ENCODE measurements at places on chromosomes 12 and 14. TPM values are rescaled to one million over a fixed set of nuclear protein-coding genes. Genes with fewer than 3 reads are reported as not detected.

The CCDC197 gene
- total RNA-seq = not detected

The OAS1 gene
- total RNA-seq = 48.3 TPM

The TMTC1 gene
- not detected for total RNA-seq

The WNT1 gene
- total RNA-seq = not detected

The LTB4R gene
- 8.8 TPM for total RNA-seq

The POTEM gene
- 0.17 TPM for total RNA-seq

The PPP2R5E gene
- 40.6 TPM for total RNA-seq

The ATF7IP gene
- 201 TPM for total RNA-seq

The SOX5 gene
- total RNA-seq = 17.2 TPM

The SLC5A8 gene
- total RNA-seq = not detected

The ABCB9 gene
- 2.5 TPM for total RNA-seq

DNA sequence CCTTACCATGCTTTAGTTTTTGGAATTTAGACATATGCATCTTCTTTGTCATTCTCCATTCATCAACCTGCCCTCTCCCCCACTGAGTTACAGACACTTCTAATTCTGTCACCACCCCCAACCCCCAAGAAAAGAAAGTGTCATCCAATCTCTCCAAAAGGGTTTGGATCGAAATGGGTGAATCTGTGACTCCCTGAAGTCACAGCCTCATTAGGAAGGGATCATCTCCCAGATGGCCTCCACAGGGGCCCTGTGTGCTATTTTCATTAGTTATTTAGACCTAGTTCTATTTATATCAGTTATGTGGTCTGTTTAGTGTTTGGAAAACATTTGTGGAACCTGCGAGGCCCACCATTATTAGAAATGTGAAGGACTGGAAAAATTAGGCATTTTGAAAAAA lies 191.0 kb upstream of the ATP2B1 start:
- no peak for DNase-seq

DNA sequence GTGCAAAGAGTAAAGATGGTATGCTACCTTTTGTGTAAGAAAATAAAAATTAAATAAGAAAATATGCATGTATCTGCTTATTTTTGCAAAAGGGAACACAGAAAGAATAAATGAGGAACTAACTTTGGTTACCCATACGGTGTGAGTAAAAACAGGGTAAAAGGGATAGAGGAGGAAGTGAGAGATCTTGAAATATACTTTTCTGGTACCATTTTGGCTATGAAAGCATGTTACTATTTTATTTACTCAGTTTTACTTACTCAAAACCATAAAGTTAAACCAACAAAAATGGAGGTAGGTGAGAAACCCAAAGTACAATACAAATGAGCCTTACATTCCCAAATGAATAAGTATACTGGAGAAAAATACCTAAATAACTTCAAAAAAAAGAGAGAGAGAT lies 122.0 kb upstream of the EGLN3 start:
- DNase-seq = no peak

GRCh38 chr12:1591034-1591433 lies 3.3 kb downstream of the FBXL14 start:
- no peak for DNase-seq

- no peak for DNase-seq
Measured at GRCh38 chr12:9169979-9170634, 38.1 kb downstream of the PZP start.

- DNase-seq = peak; percentile 48
Measured at GRCh38 chr14:100271247-100271939, 32.4 kb downstream of the YY1 start.

DNA sequence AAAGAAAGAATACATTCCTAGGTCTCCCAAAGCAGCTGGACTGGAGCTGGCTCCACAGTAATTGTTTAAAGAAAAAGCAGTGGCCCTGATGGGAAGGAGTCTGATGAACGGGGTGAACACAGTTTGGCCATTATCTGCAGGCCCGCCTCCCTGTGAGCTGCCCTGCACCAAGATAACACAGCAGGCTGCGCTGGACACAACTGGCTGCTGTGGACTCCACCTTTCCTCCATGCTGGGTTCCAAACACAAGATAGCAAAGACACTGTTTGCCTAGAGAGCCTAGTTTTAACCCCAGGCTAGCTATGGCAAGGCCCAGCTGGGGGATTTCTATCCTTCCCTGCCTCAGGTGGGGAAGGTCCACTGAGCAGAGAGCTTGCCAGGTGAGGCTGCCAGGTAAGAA lies 34.6 kb downstream of the ZFP36L1 start:
- DNase-seq = no peak

- peak; percentile 76 for DNase-seq
Measured at GRCh38 chr12:15584366-15585041, 204.7 kb downstream of the EPS8 start.

DNA sequence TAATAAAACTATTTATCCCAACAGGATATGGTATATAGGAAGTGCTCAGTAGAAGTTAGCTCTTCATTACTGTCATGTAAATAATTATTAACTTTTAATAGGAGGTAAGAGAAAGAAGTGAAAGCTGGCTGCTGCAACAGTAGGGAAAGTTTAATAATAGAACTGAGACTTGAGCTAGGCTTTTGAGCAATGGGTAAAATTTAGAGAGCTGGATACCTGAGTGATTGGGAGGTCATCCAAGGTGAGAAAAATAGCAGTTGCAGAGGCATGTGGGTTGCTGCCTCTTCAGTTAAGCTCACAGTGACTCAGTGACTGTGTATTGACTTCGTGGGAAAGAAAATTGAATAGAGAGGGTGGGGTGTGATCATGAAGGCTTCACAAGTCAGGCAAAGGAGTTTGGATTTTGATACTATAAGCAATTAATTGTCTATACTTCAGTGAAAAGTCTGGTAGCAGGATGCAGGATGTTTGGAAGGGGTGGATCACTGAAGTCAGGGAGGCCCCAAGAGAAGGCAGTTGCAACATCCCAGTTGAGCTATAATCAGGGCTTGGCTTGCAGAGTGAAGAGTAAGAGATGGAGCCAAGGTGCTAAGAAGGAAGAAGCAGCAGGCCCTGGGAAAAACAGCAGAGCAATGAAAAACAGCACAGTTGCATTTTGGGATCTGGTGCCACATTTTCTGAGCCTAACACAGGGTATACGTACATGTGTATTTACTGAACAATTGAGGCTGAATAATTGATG lies 172.0 kb upstream of the FRMD6 start:
- no peak for DNase-seq

GRCh38 chr14:66434464-66434863 lies 51.7 kb upstream of the CCDC196 start:
- DNase-seq = no peak

DNA sequence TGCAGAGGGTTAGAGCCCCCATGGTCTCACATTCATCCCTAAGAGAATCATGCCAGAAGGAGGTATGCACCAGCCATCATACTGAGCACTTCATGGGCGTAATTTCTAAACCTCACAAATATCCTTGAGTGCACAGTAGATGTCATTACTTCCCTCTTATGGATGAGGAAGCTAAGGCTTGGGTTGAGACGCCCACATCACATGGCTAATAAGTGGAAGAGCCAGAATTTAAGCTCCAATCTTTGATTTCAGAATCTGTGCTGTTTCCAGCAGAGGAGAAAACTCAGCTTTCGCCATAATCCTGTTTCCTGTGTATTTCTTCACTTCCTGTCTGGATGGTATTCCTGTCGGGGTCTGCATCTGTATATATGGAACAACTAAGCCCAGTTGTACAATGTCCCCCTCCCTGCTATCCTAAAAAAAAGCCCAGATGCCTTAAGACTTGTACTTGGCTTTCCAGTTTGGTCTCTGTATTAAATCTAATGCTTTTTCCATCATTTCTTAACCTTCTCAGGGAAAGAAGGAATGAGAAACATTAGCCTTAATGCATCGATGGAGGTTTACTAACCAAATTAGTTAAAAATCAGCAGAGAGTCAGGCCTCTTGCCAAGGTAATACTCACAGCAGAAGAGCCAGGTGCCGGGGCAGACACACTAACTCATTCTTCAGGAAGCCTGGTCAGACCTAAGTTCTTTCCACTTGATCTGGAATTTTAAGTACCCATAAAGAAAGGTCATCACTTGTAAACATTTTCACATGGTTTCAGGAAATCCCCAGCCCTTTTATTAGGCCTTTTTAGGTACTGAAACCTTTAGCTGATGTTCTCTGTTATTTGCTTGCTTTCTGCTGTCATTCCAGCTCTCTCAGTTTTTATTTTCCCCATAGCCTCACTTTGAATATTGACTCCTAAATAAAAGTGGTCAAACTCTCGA lies 5.3 kb downstream of the ISCU start:
- peak; percentile 57 for DNase-seq

DNA sequence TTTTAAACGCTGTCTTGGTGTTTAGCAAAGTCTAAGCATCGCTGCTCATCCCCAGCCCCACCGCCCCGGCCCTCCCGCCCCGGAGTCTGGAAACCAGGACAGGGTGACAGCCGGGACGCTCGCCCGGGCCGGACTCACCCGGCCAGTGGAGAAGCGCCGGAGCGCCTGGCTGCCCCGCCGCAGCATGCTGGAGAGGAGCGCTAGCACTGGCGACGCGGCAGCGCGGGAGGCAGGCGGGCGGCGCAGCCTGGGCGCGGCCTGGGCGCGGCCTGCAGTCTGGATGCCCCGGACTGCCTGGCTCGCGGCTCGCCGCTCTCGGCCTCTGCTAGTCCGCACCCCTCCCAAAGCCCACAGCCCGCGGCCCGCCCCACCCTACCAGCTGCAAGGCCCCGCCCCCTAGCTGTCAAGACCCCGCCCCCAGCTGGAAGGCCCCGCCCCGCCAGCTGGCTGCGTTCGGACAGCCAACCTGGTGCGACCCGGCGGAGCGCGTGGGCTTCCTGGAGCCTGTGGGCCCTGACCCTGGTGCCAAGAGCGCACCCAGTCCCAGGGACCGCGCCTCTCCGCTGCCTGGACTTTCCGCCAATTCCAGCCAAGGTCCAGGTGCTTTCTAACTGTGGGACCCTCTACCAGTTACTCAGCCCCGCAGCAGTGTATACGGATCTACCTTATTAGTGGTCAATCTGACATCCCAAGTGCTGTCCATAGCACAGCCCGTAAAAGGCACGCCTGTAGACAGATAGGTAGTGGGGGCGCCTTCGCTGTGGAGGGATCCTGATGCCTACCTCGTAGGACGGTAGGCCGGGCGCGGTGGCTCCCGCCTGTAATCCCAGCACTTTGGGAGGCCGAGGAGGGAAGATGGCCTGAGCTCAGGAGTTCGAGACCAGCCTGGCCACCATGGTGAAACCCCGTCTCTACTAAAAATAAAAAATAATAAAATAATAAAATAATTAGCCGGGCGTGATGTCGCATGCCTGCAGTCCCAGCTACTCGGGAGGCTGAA lies at the start of gene ALDH1L2:
Gene ALDH1L2 (minus strand): TSS at position 208 of the 1,000 bp plus-strand sequence. CDS start 22 bp downstream, at position 186.
- peak; percentile 64 for DNase-seq

GRCh38 chr12:32819424-32819823 lies 63.7 kb upstream of the YARS2 start:
- no peak for DNase-seq

- no peak for DNase-seq
Measured at GRCh38 chr14:69044965-69045555, 66.0 kb upstream of the ACTN1 start.

DNA sequence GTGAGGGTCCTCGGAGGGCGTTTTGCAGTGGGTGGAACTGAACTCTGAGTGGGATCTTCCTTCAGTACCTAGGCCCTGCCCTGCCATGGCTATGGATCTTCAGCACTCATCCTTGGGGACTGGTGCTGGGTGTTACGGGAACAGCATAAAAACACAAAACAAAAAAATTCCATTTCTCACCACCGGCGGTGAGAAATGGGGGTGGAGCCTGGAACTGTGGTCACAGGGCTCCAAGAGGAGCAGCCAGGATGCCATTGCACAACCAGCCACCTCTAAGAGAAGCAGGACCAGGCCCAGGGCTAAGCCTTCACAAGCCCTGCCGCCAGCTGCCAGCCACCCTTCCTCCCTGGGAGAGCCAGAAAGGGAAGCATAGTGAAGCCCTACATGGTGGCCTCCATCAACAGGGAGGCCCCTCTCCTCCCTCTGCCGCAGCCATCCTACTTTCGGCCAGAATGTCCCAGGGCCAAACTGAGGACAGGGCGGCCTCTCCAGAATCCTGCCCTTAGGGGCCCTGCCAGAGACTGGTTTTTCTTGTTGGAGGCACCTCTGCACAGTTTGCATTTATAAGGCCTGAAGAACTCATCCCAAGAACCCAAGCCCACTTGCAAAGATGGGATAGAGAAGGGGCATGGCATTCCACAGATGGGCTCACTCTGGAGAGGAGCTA lies 76.5 kb downstream of the VCPKMT start:
- no peak for DNase-seq

DNA sequence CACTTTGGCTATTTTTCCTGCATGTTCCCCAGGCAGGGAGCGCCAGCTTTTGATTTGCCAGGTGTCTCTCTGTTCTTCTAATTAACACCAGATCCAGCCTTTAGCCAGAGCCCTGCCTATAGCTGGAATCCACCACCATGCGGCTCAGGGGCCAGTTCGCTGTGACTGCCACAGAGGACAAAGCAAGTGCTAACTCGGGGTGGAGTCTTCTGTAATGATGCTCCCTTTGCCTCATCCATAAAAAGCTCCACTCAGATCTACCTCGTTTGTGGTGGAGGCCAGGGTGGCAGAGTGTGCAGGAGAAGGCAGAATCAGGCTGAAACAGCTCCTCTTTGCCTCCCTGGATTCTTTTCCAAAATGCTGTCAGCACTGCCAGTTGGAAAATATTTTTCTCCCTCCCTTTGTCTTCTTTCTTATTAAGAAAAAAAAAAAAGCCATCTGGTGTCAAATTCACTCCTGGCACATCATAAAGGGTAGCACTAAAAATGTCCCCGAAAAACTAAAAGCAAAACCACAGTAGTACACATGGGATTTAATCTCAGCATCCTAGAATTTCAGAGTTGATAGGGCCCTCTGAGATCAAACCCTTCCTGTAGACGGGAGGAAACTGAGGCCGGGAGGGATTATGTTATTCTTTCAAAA lies 18.0 kb upstream of the CTDSP2 start:
- DNase-seq = no peak

- no peak for DNase-seq
Measured at GRCh38 chr14:58488550-58488949, 61.0 kb downstream of the KIAA0586 start.

DNA sequence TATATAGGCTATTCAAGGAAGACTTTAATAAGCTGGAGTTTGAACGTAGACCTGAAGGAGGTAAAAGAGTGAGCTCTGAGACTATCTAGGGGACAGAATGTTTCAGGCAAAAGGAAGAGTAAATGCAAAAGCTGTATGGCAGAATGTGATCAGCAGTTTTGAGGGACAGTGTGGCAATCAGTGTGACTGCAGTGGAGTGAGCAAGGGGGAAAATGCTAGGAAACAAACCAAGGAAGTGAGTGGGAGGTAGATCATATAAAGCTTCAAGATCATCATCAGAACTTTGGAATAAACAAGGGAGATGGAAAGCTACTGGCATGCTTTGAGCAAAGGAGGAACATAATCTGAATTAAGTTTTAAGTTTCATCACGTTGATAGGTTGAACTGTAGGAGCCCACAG lies 67.5 kb upstream of the BTG1 start:
- no peak for DNase-seq

DNA sequence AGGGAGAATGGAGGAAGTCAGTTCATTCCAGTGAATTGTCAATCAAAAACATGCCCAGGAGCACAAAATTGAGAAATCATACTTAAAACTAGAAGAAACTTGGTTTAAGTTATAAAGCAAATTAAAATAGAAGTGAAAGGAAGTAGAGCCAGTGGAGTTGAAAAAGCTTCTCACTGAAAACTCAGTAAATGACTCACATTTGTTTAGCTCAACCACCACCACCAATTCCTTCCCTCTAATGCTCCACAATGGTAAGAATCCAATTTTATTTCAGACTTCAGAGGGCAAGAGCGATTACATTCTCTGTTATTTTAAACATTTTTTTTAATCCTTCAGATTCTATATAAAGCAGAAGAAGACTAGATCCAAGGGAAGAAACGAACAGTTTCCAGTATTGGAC lies 19.4 kb downstream of the UTP20 start:
- DNase-seq = no peak
